CD8-positive, alpha-beta memory T cell (primary cell): ENCODE measurements at places on chromosomes 5 and 9.

GRCh38 chr5:78467752-78468357, 107.4 kb downstream of the SCAMP1 start:
- no peak for DNase-seq

DNA sequence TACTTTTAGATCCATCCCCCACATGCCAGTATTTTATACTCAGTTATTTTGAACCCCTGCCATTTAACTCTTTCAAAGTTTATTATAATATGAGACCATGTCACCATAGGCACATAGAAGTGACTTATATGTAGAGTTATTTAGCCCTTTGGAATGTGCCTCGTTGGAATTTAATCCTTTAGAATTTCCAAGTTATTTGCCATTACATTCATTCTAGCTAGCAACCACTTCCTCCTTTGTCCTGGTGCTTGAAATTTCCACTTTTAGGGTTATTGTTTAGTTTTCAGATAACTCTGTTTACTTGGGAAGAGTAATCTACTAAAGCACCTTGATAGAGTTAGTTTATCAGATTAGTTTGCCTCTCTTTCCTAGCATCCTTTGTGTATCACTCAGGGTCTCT, 82.8 kb upstream of the TLE1 start:
- DNase-seq = no peak

DNA sequence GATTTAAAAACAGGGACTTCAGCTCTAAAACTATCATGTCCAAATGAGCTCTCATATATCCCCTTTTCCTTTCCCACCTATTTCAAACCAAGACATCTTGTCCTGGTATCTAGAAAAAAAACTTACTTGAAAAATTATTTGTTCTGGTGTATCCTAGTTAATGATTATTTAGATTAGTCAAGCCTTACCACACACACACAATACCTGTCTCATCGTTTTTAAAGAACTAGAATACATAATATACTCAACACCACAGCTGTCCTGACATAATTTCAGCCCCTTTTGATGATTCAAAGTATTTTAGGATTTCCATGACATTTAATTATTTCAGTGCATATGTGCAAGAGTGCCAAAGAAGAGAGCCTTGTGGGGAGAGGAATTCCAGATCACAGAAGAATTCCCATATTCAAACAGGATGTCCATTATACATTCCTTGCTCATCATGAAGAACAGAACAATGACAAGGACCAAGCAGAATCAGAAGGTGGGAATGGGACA, 233.7 kb downstream of the SMARCA2 start:
- no peak for DNase-seq

GRCh38 chr9:90966031-90966290, 164.3 kb downstream of the SYK start:
- DNase-seq = no peak

GRCh38 chr5:131218392-131218791, 45.5 kb upstream of the CDC42SE2 start:
- DNase-seq = no peak

- DNase-seq = no peak
Observed at GRCh38 chr5:121366515-121366914, 485.2 kb upstream of the FTMT start.

- no peak for DNase-seq
Observed at GRCh38 chr5:148186248-148187003, 16.4 kb upstream of the SPINK6 start.
